ENCODE measurements at places on chromosomes 12 and 14.

GRCh38 chr12:8637666-8638065 lies 25.0 kb downstream of the MFAP5 start:
- no peak for DNase-seq

DNA sequence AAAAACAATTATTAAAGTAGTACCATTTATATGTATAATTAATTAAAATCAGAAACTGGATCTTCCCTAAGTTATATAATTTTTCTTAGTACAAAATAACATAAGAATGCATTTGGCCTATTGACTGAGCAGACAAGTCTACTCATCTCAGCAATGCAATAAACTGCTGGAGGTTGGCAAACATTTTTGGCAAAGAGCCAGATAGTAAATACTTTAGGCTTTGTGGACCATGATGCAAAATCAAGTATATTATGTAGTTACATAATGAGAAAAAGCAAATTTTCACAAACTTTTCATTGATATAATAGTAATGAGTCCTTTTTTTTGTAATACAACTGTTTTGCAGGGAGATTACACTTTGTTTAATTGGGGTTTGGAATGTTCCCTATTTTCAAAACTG lies 30.9 kb downstream of the ERGIC2 start:
- no peak for DNase-seq

- DNase-seq = no peak
Measured at GRCh38 chr12:26401874-26402273, 206.5 kb downstream of the SSPN start.

DNA sequence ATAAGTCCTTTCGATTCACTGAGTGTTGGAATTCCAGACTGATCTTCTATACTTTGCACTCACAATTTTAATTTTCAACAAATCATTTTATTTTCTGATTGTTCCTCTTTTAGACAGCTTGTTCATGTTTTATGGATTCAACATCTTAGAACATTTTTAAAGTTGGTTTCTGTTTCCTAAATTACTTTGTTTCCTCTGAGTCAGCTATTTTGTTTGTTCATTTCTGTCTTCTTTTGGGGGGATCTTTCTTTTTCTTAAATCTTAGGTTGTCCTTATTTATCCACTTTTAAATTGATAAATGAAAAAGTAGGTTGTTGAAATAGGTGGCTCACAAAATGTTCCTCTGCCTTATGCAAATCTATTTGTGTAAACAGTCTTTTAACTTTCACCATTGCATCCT lies 160.0 kb downstream of the GALC start:
- no peak for DNase-seq

- DNase-seq = no peak
Measured at GRCh38 chr12:28424965-28425364, 234.7 kb downstream of the CCDC91 start.

DNA sequence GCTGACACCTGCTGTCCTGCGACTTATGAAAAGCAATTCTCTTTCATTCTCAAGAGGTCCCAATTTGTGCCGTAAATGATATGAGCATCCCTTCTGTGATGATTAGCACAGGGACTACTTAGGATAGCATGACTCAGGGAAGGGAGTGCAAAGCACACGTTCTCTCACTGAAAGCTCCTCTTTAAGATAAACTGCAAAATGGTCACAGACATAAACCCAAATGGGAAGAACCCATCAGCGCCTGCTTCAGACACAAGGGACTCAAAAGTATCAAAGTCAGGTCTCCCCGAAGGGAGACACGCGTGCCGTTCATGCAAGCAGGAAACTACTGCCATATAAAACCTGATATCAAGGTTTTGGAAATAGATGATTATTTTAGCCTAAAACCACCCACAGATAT lies 33.9 kb upstream of the PIWIL1 start:
- DNase-seq = no peak

GRCh38 chr12:57549909-57550640 lies at the start of gene KIF5A:
Gene KIF5A (plus strand): TSS chr12:57550044. CDS start chr12:57550272, 228 bp downstream.
- DNase-seq = no peak

DNA sequence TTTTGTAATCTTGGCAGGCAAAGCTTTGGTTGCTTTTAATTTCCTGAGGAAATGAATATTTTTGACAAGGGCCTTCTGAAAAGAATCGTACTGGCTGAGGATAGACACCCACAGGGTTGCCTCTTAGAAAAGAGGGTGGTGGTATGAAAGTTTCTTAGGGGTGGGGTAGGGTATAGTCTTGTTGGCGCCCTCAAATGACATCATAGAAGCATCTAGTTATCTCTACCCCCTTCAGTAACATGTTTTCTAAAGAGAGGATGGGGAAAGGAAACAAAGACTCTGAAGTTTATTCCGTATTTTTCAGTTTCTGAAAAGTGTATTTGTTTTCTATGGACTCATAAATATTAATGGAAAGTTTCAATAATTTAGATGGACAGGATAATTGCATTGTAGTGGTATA lies 13.7 kb downstream of the PRKCH start:
- DNase-seq = no peak

- no peak for DNase-seq
Measured at GRCh38 chr12:65657635-65658034, 166.6 kb upstream of the HMGA2 start.

GRCh38 chr12:111954969-111955368 lies 58.0 kb downstream of the TMEM116 start:
- no peak for DNase-seq
